ENCODE measurements at places on chromosomes 16 and 17. TPM values are rescaled to one million over a fixed set of nuclear protein-coding genes. Genes with fewer than 3 reads are reported as not detected.

Gene ITGAL
- total RNA-seq: not detected

Gene CDH11
- total RNA-seq: 0.41 TPM

Gene MEFV
- 0.12 TPM for total RNA-seq

Gene DNAI2
- total RNA-seq: not detected

Gene BAHCC1
- 9.6 TPM for total RNA-seq

Gene IL21R
- total RNA-seq: not detected

Gene SLC26A11
- 10.8 TPM for total RNA-seq

Gene TPSB2
- total RNA-seq: not detected

Gene ZDHHC7
- total RNA-seq: 75.3 TPM

Gene ATP1B2
- 0.45 TPM for total RNA-seq

Gene DCAKD
- 14.5 TPM for total RNA-seq

Gene RAC3
- total RNA-seq: 40.7 TPM

Gene CIBAR2
- not detected for total RNA-seq

Gene SPATA32
- 0.16 TPM for total RNA-seq

Gene CD300LB
- not detected for total RNA-seq

Gene SDR42E1
- 1.9 TPM for total RNA-seq

Gene CNTD1
- not detected for total RNA-seq

Gene KRTAP2-3
- total RNA-seq: not detected

Gene METTL2A
- total RNA-seq: 30.9 TPM

Gene SEPHS2
- total RNA-seq: 45.9 TPM

Gene NHLRC4
- 0.19 TPM for total RNA-seq

Gene CCL14
- total RNA-seq: not detected

Gene LAT
- total RNA-seq: 2.9 TPM

Gene CBX2
- total RNA-seq: 16.4 TPM

Gene LPO
- total RNA-seq: not detected

Gene NT5M
- total RNA-seq: 7.4 TPM

Gene ACSF3
- 21.2 TPM for total RNA-seq

Gene GLYR1
- total RNA-seq: 38.6 TPM

Gene ACE
- 1.4 TPM for total RNA-seq

Gene ANKS4B
- 0.03 TPM for total RNA-seq

Gene ABCA3
- 21.9 TPM for total RNA-seq

Gene MYH1
- total RNA-seq: not detected

Gene DNAAF8
- 2.4 TPM for total RNA-seq

Gene FADS6
- total RNA-seq: not detected

Gene NUBP2
- 84.0 TPM for total RNA-seq

Gene CCL13
- not detected for total RNA-seq

Gene ACACA
- 42.4 TPM for total RNA-seq

Gene EFCAB13
- total RNA-seq: 1.9 TPM

Gene MYH13
- total RNA-seq: not detected

Gene LGALS9B
- not detected for total RNA-seq

Gene ABCA8
- total RNA-seq: 0.27 TPM

Gene HS3ST3A1
- 0.32 TPM for total RNA-seq

Data from A549 treated with Mapracorat at 1 μM for 4 hours (cell line).